Activated CD8-positive, alpha-beta T cell treated with anti-CD3 and anti-CD28 coated beads, Interleukin-2, amount 10 ng/mL, durations not matched to agents 7 days and 5 days (primary cell): ENCODE measurements at places on chromosomes 3 and 15. TPM values are rescaled to one million over a fixed set of nuclear protein-coding genes. Genes with fewer than 3 reads are reported as not detected.

- H3K4me1 ChIP-seq: peaks cover 8% of the 10 kb centered on the region
- no peak overlapping the region for H3K27ac ChIP-seq
- peaks cover 46% of the 10 kb centered on the region for H3K36me3 ChIP-seq
- H3K4me3 ChIP-seq: no peak overlapping the region
Observed at GRCh38 chr15:63677778-63678177, 80.6 kb downstream of the FBXL22 start.

DNA sequence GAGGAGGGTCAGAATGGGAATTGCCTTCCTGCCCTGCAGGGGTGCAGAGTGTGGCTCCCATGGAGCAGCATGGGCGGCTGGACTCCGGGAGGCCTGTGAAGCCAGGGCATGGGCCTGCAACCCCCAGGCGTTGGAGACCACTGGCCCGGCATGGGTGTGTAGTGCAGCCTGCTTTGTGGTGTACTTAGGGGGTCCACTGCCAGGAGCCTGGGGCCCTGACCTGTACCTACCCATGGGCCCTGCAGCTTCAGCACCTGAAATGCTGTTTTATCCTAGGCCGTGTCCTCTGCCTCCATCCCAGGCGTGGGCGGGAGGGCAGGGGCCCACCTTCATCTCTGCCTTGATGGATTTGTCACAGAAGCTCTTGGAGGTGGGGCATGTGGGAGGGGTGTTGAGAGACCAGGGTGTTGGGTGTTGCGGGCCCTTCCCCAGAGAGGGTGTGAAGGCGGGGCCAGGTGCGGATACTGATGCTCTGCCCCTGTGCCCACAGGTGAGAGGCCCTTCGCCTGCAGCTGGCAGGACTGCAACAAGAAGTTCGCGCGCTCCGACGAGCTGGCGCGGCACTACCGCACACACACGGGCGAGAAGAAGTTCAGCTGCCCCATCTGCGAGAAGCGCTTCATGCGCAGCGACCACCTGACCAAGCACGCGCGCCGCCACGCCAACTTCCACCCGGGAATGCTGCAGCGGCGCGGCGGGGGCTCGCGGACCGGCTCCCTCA, 45.0 kb downstream of the KLF13 start:
- H3K4me3 ChIP-seq: no peak overlapping the region
- no peaks in the 10 kb centered on the region for H3K27me3 ChIP-seq
- peaks cover 85% of the 10 kb centered on the region for H3K4me1 ChIP-seq
- peaks cover 75% of the 10 kb centered on the region for H3K36me3 ChIP-seq

GRCh38 chr15:64099379-64099778, 3.6 kb downstream of the SNX1 start:
- H3K27me3 ChIP-seq: no peaks in the 10 kb centered on the region
- peaks cover 16% of the 10 kb centered on the region for H3K36me3 ChIP-seq
- no peak overlapping the region for H3K4me3 ChIP-seq
- no peak overlapping the region for H3K27ac ChIP-seq
- DNase-seq: no peak
- H3K4me1 ChIP-seq: peaks cover 38% of the 10 kb centered on the region

- H3K4me1 ChIP-seq: peaks cover 35% of the 10 kb centered on the region
- H3K36me3 ChIP-seq: peaks cover 14% of the 10 kb centered on the region
- no peak overlapping the region for H3K4me3 ChIP-seq
- DNase-seq: no peak
- H3K27ac ChIP-seq: no peak overlapping the region
- no peaks in the 10 kb centered on the region for H3K27me3 ChIP-seq
Observed at GRCh38 chr3:105878061-105878460, 9.2 kb upstream of the CBLB start.

DNA sequence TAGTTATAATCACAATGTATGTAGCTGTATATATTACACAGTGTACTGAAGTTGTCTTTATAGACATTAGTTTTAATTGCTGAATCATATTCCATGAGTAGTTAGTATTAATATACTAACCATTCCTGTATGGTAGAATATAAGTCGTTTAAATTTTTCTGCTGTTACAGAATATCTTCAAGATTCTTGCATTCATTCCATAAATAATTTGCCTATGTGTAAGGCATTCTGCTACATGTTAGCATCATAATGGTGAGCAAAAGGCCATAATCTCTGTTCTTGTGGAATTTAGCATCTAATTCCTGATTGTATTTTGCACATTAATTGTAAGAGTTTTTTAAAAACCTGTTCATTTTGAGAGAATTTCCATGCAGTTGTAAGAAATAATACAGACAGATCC, 14.1 kb downstream of the GYG1 start:
- no peak overlapping the region for H3K4me3 ChIP-seq
- no peak for DNase-seq
- H3K4me1 ChIP-seq: peaks cover 40% of the 10 kb centered on the region

DNA sequence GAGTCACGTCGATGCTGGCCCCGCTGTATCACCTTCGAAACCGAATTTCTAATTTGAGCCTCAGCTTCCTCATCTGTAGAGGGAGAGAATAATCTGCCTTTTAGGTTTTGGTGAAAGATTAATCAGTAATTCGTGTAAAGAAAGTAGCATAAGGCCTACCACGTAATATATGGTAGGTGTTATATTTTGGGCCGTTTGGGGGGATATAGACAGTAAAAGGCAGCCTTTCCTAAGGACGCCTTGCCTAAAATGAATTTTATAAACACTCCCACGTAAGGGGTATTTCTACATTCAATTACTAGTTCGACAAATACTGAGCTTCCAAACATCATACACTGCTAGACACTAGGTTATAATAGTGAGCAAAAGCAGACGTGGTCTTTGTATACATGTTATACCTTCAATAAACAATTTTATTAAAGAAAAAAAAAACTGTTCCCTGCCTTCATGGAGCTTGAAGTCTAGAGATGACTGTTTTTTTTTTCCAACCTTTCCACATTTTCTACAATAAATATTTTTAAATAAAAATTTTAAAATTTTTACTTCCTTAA, 737 bp downstream of the JAGN1 start:
- H3K27ac ChIP-seq: peak overlapping the region; percentile 98
- peak overlapping the region; percentile 99 for H3K4me3 ChIP-seq
- H3K4me1 ChIP-seq: peaks cover 38% of the 10 kb centered on the region
- H3K36me3 ChIP-seq: peaks cover 35% of the 10 kb centered on the region

DNA sequence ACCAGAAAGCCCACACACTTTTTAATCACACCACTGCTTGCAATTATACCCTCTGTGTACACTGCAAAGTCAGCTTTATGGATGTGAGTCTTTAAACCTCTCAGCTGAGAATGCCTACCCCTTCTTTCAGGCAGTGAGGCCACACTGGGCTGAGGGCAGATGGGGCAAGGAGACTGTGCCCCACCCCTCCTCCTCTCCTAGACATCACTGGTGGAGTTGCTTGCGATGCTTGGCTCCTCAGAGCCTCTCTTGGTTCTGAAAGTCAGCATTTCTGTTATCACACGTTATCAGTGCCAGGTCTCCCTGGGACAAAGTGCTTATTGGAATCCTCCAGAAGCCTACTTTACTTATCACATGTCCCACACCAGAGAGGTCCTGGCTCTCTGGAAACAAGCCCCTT, 128.2 kb downstream of the ZNF621 start:
- no peaks in the 10 kb centered on the region for H3K4me1 ChIP-seq
- DNase-seq: no peak
- no peak overlapping the region for H3K27ac ChIP-seq
- no peaks in the 10 kb centered on the region for H3K36me3 ChIP-seq
- no peaks in the 10 kb centered on the region for H3K27me3 ChIP-seq
- H3K4me3 ChIP-seq: no peak overlapping the region

- H3K27ac ChIP-seq: no peak overlapping the region
- peaks cover 3% of the 10 kb centered on the region for H3K36me3 ChIP-seq
- DNase-seq: no peak
Observed at GRCh38 chr3:183217548-183218332, 35.3 kb upstream of the B3GNT5 start.

- no peak overlapping the region for H3K27ac ChIP-seq
- peaks cover 5% of the 10 kb centered on the region for H3K27me3 ChIP-seq
- no peak overlapping the region for H3K4me3 ChIP-seq
- no peaks in the 10 kb centered on the region for H3K36me3 ChIP-seq
- DNase-seq: no peak
Observed at GRCh38 chr3:185961675-185962232, 23.9 kb upstream of the TRA2B start.

DNA sequence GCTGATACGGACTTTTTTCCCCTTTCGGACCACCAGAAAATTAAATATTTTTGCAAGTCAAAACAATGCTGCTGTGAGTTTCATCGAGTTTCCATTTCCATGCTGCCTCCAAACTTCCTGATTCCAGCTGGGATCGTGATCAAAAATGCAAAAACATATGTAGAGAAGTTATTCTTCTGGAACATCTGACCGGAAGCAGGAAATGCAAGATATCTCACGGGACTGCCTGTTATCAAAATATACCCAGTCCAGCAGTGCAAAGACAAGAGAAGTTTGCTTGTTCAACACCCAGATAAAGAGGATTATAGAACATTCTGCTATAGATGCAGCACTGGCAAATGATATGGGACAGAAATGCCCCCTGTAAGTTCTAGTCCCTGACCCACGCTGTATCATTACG, 726.7 kb upstream of the NR2F2 start:
- peaks cover 3% of the 10 kb centered on the region for H3K27me3 ChIP-seq
- H3K4me1 ChIP-seq: no peaks in the 10 kb centered on the region

GRCh38 chr15:89139613-89140499, 51.6 kb downstream of the ABHD2 start:
- DNase-seq: no peak
- peaks cover 52% of the 10 kb centered on the region for H3K4me1 ChIP-seq
- no peak overlapping the region for H3K27ac ChIP-seq
- no peaks in the 10 kb centered on the region for H3K27me3 ChIP-seq

DNA sequence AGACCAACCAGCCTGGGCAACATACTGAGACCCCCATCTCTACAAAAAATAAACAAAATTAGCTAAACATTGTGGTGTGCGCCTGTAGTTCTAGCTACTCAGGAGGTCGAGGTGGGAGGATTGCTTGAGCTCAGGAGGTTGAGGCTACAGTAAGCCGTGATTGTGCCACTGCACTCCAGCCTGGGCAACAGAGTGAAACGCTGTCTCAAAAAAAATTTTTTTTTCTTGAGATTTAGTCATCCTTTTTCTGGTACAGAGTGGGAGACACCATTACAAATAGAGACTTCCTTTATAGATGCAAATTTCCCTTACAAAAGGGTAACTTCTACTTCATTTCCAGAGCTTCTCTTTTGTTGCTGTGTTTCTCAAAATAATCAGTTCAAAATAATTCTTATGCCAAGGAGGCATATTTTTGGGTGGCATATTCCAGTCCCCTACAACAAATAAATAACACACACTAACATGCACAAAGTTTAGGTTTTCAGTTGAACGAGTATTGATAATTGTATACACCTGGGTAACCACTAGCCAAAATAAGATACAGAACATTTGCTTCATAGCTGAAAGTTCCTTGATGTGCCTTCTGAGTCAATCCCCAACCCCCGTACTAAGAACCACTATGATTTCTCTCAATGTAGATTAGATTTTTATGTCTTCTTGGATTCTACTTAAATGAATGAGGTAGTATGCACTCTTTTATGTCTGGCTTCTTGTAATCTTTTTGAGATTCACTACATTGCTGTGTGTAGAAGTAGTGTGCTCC, 248.9 kb upstream of the PROK2 start:
- DNase-seq: no peak
- H3K27me3 ChIP-seq: no peaks in the 10 kb centered on the region
- H3K4me1 ChIP-seq: peaks cover 10% of the 10 kb centered on the region

GRCh38 chr3:84991422-84991900, 32.7 kb downstream of the CADM2 start:
- no peaks in the 10 kb centered on the region for H3K36me3 ChIP-seq
- no peaks in the 10 kb centered on the region for H3K4me1 ChIP-seq
- DNase-seq: no peak
- H3K27me3 ChIP-seq: no peaks in the 10 kb centered on the region
- no peak overlapping the region for H3K4me3 ChIP-seq
- H3K27ac ChIP-seq: no peak overlapping the region

DNA sequence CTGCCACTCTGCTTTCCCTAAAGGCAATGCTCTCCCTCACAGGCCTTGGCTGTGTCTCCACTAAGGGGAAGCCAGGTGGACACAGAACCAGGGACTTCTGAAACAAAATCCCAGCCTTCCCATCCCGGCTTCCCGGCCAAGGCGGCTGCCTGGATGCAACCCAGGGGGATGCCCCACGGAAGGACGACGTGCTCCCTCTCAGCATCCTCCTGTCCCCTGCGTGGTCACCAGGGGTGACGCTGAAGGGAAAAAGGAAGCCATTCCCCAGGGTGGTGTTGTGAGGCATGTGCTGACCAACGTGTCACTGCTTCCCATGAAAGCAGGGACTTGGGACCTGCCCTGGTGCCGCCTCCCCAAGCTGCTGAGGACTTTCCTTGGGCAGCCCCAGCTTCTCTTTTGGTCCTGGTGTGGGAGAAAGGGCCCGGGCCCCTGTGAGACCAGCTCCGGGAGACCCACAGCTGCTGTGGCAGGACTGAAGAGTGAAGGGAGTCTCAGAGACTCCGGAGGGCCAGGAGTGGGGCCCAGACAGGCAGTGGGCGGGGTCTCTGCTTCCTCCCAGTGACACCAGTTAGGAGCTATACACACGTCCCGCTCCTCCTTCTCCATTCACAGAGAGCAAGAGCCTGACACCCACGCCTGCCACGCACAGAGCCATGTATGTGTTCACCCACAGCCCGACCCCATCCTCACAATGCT, 139.2 kb downstream of the NUP210 start:
- peaks cover 10% of the 10 kb centered on the region for H3K36me3 ChIP-seq
- peaks cover 5% of the 10 kb centered on the region for H3K4me1 ChIP-seq
- H3K27me3 ChIP-seq: peaks cover 32% of the 10 kb centered on the region
- no peak overlapping the region for H3K4me3 ChIP-seq
- H3K27ac ChIP-seq: no peak overlapping the region
- no peak for DNase-seq

DNA sequence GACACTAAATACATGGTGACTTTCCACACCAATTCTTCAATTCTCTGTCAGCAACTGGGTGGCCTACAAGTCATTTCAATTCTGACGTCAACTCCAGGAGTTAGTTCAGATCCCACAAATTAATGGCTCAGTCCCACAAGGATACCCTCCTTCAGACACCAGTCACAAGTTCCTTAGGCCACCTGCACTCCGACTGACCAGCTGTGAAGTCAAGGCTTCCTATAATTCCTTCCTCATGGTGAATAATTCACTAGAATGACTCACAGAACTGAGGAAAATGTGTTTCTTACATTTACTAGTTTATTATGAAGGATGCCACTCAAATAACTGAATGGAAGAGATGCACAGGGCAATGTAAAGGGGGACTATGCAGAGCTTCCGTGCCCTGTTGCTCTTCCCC, 6.3 kb upstream of the PIAS1 start:
- no peak overlapping the region for H3K27ac ChIP-seq
- no peak for DNase-seq
- H3K4me1 ChIP-seq: peaks cover 5% of the 10 kb centered on the region
- no peak overlapping the region for H3K4me3 ChIP-seq
- peaks cover 6% of the 10 kb centered on the region for H3K36me3 ChIP-seq

- H3K4me1 ChIP-seq: no peaks in the 10 kb centered on the region
- H3K4me3 ChIP-seq: no peak overlapping the region
- no peak for DNase-seq
- peaks cover 24% of the 10 kb centered on the region for H3K27me3 ChIP-seq
- H3K36me3 ChIP-seq: no peaks in the 10 kb centered on the region
Observed at GRCh38 chr3:24490151-24490550, 4.5 kb downstream of the THRB start.

GRCh38 chr15:70362886-70363285, 265.2 kb upstream of the TLE3 start:
- DNase-seq: no peak
- no peak overlapping the region for H3K27ac ChIP-seq
- H3K27me3 ChIP-seq: peaks cover 27% of the 10 kb centered on the region
- no peak overlapping the region for H3K4me3 ChIP-seq
- H3K4me1 ChIP-seq: peaks cover 1% of the 10 kb centered on the region

UROC1 gene
- not detected for total RNA-seq

STX19 gene
- not detected for total RNA-seq

MESP1 gene
- total RNA-seq: 2.4 TPM

ALPK3 gene
- total RNA-seq: 0.24 TPM

ZNF80 gene
- 0.89 TPM for total RNA-seq

CD200R1 gene
- total RNA-seq: 7.8 TPM

ZCWPW2 gene
- 0.31 TPM for total RNA-seq

TMEM45A gene
- total RNA-seq: 0.29 TPM

FETUB gene
- total RNA-seq: not detected
